NCI-H146 (cell line): ENCODE measurements at places on chromosomes 1 and 21.
A peak's percentile ranks its signal among the peaks of the same experiment; 100 is the strongest.

DNA sequence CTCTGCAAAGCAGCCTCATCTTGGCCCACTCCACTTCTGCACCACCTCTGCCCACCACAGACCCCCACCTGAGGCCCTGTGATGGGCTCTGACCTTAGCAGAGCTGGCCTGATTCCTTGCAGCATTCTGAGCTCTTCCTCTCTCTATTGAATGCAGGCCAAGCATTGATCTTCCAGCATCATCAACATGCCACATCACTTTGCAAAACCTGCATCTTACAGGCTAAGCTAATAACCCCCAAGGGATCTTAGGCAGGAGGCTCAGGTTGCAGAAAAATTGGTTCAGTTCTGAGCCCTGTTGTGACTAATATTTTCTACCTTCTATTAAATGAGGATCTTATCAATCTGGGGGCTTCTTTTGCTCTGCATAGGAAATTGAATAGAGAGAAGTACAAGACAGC, 78.7 kb downstream of the ATP1A1 start:
- no peak for DNase-seq

DNA sequence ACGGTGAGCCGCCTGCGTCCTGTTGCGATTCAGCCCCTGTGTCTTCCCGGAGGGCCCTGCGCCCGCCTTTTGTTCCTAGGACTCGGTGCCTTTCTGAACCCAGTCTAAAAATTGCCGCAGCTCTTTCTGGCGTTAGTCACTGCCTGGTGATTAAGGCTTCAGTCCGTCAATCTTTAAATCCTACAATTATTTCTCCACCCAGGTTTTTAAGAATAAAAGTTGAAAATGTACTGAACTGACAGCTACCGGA, 16.2 kb upstream of the PDXK start:
- DNase-seq, result no peak

GRCh38 chr1:54002544-54003248, 15.3 kb downstream of the LDLRAD1 start:
- DNase-seq, result no peak

GRCh38 chr1:213418268-213419071, 367.4 kb downstream of the RPS6KC1 start:
- DNase-seq, result peak; percentile 7

GRCh38 chr1:42983253-42983652, 24.6 kb upstream of the SLC2A1 start:
- DNase-seq, result no peak

DNA sequence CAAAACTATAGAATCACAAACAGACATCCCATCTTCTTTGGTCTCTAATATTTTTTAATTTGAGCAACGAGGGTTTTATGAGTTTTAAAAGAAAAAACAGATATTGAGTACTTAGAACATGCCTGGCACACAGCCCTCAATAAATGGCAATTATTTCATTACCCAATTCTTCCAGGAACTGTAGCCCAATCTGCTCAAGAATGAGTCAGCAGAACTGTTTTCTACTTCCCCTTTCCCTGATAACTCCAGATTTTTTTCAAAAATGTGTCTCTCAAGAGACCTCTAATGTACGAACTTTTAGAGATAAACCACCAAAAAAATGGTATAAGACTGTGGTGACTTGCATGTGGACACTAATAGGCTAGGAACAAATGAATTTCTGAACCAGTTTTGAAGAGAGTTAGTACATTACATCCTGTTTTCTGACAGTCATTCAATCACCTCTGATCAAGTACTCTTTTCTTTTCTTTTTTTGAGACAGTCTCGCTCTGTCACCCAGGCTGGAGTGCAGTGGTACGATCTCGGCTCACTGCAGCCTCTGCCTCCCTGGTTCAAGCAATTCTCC, 11.5 kb downstream of the ABL2 start:
- no peak for DNase-seq

- DNase-seq, result no peak
Measured at GRCh38 chr1:91335603-91336002, 69.0 kb downstream of the HFM1 start.

DNA sequence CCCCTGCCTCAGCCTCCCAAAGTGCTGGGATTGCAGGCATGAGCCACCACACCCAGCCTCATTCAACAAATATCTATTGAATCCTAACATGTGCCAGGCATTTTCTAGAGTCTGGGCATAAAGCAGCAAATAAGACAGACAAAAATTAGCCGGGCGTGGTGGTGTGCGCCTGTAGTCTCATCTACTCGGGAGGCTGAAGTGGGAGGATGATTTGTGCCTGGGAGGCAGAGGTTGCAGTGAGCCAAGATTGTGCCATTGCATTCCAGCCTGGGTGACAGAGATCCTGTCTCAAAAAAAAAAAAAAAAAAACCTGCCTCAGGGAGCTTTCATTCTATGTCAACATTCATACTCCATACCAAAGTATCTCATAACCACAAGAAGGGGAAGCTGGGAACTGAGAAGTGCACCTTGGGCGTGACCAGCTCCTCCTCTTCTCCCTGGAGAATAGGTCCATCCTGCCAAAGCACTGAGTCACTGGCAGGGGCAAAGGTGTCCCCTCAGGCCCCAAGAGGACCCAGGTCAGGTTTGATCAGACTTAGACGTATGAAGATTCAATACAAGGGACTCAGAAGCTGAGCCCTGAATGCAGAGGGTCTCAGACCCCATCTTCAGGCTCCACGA, 36.8 kb upstream of the PPP1R15B start:
- DNase-seq, result no peak

GRCh38 chr1:226660410-226661182, 78.5 kb downstream of the ITPKB start:
- DNase-seq, result peak; percentile 60

DNA sequence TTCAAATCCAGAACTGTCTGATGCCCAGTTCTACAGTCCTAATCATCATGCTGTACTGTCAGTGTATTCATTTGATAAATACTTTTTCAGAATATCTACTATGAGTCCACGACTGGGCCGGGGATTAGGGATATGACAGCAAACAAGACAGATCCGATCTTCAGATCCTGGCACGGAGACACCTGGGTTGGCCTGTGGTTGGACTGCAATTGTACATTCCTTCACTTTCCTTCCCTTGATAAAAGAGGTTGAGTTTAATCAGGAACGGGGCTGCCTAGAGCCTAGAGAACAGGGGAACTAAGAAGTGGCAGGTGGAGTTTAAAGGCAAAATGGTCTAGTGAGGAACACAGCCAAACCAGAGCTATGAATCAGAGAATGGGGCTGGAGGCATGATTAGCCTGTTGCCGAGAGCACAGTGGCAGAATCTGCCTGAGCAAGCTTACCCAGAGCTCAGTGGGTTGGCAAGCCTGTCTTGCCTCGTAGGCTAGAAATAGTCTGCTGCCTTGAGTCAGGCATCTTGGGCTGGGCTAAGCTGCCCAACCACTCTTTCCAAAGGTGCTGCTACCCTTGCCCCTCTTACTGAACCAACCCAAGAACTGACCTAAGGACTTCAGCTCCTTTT, 38.1 kb upstream of the PTCH2 start:
- DNase-seq, result no peak

DNA sequence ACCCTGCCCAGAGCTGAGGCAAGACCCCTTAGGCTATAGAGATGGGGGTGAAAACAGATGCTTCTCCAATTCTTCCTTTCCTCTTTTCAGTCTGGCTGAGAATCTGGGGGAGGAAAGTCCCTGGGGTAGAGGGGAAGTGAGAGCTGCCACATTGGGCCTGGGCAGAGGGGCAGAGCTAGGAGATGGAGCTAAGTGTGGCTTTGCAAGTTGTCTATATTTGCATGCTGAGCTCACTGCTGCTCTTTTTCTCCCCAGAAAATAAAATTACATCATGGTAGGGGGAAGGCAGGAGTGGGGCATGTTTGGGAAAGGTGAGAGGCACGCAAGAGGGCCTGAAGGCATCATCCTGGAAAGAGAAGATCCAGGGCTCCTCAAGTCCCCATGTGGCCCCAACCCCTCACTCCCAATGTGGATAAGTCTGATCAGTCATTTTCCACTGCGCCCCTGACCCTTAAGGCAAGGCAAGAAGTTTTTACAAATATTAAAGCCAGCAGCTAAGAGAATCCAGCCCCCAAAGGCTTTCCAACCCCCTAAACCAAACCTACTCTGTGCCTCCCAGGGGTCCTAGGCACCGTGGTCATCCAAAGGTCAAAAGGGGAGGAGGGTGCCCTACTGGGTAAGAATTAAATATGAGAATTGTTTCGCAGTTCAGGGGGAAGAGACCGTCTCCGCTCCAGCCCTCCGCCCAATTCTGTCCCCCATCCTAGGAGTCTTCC, 500 bp upstream of the PEA15 start:
- no peak for DNase-seq

DNA sequence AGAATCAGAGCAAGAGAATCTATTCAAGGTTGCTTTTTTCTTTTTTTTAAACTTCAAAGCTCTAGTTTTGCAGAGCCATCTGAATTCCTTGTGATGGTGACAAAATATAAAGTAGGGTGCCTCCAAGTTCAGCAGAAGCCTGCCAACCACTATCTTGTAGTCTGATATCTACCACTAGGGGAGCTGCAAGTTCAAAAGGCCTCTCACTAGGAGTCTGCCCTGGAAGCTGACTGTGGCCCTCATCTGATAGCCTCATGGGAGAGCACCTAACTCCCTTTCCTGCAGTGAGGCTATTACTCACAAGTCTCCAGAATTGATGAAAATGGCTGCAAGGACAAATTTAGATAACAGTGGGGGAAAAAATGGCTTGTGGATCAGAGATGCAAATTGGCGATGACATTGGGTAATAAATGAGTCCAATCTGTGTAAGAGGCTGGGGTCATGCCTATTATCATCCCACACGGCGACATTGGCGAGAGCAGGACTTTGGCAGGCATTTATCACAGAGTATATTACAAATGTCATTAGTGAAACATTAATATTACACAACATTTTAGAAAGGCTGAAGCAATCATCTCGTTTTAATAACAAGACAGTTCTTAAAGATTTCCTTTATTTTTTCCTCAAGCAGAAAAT, 10.7 kb upstream of the ZP4 start:
- peak; percentile 2 for DNase-seq

- no peak for DNase-seq
Measured at GRCh38 chr1:220511785-220512184, 16.2 kb upstream of the MARK1 start.

DNA sequence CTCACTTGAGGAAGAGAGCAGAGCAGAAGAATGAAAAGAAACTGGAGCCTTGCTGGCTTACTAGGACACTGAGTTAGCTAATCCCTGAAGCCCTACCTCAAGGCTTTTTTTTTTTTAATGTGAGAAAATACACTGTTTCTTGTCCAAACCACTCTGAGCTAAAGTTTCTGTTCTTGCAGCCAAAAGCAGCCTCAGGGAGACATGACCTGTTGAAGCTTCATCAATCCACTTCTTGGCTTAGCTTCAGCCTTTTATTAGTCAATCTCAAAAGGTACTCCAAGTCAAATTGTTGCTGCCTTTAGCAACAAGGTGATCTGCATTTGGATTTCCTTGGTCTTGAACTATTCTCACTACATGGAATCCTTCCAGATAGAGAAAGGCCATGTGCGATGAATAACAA, 33.7 kb downstream of the CCDC185 start:
- DNase-seq, result no peak

- DNase-seq, result no peak
Measured at GRCh38 chr1:214496126-214496525, 55.3 kb downstream of the PTPN14 start.

DNA sequence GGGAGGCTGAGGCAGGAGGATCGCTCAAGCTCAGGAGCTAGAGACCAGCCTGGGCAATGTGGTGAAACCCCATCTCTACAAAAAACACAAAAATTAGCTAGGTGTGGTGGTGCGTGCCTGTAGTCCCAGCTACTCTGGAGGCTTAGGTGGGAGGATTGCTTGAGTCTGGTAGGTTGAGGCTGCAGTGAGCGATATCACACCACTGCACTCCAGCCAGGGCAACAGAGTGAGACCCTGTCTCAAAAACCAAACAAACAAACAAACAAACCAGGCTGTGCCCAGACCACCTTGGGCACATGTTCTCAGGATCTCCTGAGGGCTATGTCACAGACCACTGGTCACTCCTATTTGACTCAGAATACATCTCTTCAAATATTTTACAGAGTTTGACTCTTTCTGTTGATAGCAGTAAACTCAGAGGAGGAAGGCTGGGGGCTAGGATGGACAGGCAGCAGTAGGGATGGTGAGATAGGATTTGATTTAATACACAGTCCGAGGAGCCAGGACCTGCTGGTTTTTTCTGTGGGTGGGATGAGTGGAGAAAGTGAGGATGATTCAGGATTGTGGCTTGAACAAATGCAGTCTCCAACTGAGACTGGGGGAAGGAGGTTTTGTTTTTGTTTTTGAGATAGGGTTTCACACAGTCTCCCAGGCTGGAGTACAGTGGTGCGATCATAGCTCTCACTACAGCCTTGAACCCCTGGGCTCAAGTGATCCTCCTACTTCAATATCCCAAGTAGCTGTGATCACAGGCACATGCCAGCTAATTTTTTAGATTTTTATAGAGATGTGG, 46.5 kb downstream of the OLFML3 start:
- no peak for DNase-seq

DNA sequence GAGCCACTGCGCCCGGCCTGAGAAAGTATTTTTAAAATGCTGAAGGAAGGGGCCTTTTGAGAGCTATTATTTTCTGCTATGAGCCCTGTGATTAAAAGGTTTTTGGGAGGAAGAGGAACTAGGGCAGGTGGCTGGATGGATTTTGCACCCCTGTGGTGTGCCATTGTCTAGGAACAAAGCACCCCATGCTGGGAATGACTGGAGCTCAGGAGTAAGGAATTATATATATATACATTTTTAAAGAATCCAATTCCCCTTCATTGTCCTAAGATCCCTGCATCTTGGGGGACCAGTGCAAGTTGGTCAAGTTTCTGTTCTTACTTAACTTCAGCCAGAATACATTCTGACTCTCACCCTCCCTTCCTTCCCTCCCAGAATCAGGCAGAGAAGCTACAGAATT, 91.6 kb downstream of the ZNF648 start:
- DNase-seq, result peak; percentile 6

- DNase-seq, result no peak
Measured at GRCh38 chr21:45594721-45595489, 48.6 kb upstream of the PCBP3 start.

- DNase-seq, result no peak
Measured at GRCh38 chr1:7948960-7949359, 8.3 kb upstream of the TNFRSF9 start.

- no peak for DNase-seq
Measured at GRCh38 chr1:12472156-12472797, 145.7 kb downstream of the DHRS3 start.

GRCh38 chr1:97999320-97999719, 78.5 kb upstream of the DPYD start:
- no peak for DNase-seq

DNA sequence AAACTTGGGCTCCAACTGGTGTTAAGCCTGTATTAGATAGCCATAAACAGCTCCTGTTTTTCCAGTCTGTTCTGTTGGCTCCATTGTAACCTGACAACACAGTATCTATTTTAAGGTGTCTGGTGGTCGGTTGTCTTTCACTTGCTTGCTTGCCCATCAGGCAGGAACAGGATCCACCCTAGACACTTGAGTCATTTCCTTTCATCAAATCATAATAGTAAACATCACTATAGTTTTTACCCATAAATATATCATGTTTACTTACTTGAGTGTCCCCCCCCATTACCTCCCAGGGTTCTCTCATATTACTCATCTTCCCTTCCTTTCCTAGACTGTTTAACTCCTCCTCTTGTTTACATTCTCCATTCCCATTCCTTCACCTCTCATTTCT, 2.9 kb downstream of the DDI2 start:
- DNase-seq, result no peak
